Thyroid gland (tissue), 4 donors: ENCODE measurements at places on chromosomes 7 and 10.

- DNase-seq, result no peak
Observed at GRCh38 chr7:28592861-28593260, 180.5 kb downstream of the CREB5 start.

DNA sequence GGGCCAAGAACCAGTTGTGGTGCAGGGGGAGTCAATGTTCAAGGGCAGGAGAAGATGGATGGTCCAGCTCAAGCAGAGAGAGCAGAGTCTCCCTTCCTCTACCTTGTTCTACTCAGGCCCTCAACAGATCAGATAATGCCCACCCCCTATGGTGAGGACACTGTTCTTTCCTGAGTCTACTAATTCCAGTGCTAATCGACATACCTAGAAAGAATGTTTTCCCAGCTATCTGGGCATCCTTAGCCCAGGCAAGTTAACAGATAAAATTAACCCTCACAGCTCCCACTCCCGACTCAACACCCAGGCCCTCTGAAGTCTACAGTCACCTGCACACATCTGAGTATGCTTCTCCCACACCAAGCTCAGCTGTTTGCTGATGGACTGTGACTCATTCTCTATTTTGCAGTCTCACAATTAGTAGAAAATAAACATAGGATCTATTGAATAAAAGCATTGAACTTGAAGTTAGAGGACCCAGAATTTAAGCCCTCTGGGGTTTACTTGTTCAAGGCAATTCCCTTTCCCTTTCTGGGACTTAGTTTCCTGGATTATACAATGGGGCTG is 17.1 kb downstream of the COL13A1 start:
- no peak for DNase-seq

DNA sequence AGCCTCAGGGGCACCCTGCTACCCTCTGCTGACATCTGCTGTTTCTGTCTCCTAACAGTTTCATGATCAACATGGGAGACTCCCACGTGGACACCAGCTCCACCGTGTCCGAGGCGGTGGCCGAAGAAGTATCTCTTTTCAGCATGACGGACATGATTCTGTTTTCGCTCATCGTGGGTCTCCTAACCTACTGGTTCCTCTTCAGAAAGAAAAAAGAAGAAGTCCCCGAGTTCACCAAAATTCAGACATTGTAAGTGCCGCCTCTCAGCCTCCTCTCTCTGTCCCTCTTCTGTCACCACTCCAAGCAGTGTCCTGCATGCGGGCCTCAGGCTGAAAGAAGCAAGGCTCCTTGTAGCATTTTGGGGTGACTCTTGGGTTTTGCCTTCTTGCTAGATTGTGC is 39.0 kb downstream of the POR start:
- no peak for DNase-seq

- no peak for DNase-seq
Observed at GRCh38 chr7:101223528-101223927, 5.6 kb downstream of the ZNHIT1 start.

DNA sequence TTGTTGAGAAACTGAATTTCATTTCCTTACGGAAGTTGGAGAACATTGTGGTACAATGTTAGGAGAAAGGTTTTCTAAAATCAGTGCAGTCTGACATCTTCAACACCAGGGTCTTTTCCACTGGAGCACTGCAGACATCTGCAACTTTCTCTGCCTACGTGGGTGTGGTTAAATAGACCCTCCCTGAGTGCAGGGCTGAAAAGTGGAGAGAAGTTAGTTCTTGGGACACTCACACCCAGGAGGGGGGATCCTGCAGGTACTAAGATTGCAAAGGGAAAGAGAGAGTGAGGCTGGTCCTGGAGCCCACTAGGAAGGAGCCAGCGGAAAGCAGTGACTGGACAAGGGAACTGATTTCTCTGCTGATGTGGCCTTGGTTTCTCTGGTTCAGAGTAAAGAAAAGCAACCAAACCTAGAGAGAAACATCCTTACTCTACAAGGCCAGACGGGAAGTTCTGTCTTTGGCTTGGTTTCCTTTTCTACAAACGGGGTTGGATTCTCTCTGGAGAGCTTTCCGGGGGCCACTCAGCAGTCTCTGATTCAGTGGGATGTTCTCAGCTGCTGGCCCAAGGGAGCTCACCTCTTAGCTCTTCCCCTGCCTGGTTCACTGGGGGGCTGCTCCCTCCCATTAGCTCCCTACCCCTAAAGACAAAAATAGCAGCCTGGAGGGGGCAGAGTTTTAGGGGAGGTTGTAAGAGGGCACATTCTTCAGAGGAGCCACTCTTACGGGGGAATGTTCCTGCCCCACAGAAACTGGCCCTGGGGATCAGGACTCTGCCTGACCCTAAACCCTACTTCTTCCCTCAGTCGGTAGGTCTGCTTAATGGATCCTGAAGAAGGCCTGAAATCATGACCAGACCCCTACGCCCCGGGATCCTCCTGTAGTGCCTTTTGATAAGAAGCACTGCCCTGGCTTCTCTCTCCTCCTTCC is 2.7 kb downstream of the UPP1 start:
- no peak for DNase-seq

- no peak for DNase-seq
Observed at GRCh38 chr7:49327155-49327554, 402.8 kb downstream of the CDC14C start.

GRCh38 chr7:45601094-45601493 is 26.9 kb downstream of the ADCY1 start:
- DNase-seq, result no peak
